Amniotic epithelial cell (primary cell): ENCODE measurements at places on chromosomes 7 and 10.

GRCh38 chr10:4984971-4985594 lies 18.6 kb downstream of the AKR1C2 start:
- peak; percentile 39 for DNase-seq

- no peak for DNase-seq
Measured at GRCh38 chr7:139091677-139091996, 17.9 kb downstream of the ZC3HAV1 start.

GRCh38 chr10:33550811-33551210 lies 216.3 kb upstream of the NRP1 start:
- DNase-seq: peak; percentile 6

GRCh38 chr10:109430043-109430760 lies 493.1 kb downstream of the XPNPEP1 start:
- peak; percentile 77 for DNase-seq

- DNase-seq: no peak
Measured at GRCh38 chr10:130233426-130233825, 97.2 kb downstream of the GLRX3 start.

DNA sequence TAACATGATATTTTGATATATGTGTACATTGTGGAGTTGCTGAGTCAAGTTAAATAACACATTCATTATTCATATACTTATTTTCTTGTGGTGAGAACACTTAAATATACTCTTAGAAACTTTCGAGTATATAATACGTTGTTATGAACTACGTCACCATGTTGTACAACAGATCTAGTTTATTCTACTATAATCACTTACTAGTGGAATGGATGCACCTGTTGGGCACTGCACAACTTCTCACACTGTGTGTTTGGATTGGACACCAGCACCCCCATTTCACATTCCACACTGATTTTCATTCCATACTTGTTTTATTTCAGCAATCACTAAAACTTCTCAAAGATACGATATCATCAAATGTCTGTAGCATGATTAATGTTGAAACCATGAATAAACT lies 407.3 kb downstream of the RPS24 start:
- DNase-seq: no peak

DNA sequence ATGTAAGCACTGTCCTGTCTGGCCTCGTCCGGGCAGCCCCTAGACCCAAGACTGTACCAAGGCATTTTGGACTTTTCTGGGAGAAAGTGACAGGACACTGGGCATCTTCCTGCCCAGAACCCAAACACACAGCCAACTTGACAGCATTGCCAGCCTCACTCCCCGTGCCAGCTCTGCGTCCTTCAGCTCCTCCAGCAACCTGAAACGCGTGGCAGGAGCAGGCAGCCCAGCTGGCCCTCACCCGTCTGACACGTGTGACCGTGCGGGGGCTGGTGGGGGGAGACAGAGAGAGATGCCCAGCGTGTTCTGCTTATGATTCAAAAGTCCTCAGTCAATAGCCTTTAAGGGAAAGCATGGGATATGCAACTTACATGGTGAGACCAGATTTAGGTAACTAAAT lies 50.3 kb upstream of the SLC29A3 start:
- DNase-seq: no peak

DNA sequence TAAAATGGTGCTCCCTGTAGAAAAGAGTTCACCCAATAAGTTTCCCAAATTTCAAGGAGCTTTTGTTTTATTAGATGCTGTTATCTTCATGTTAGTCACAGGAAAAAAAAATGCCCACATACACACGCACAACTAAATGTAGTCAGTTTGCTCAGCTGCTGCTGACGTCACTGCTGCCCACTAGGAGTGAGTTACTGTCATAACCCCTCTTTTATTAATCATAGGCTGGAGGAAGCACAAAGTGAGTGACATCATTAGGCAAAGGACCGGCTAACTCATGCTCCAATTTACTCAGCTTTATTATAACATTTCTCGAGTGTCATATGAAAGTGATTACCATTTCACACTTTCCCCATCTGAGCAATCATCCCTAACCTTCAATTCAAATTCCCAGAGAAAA lies 6.7 kb upstream of the INHBA start:
- peak; percentile 97 for DNase-seq

DNA sequence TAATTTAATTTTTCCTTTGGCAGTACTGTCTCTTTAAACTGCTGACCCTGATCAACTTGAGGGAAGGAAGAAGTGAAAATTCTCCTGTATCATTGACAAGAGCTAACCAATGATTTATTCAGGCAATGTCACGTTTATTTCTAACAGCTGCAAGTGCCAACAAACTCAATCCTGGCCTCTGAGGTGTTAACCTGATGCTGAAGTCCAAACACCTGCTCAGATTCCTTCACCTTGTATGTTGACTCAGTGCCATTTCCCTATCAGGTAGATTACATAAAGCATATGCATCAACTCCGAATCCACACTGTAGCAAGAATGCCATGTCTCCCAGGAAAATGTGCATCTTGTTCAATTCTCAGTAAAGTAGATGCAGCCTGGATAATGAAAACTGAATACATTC lies 820.0 kb downstream of the XPNPEP1 start:
- DNase-seq: no peak

DNA sequence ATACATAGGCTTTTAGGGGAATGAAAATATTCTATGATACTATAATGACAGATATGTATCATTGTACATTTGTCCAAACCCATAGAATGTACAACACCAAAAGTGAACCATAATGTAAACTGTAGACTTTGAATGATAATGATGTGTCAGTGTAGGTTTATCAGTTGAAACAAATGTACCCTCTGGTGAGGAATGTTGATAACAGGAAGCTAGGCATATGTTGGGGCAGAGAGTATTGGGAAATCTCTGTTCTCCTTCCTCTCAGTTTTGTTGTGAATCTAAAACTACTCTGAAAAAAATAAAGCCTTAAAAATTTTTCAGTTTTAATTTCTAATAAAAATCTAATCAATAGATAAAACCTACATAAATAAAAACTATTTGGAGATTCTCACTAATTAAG lies 36.9 kb downstream of the C1GALT1 start:
- peak; percentile 59 for DNase-seq

DNA sequence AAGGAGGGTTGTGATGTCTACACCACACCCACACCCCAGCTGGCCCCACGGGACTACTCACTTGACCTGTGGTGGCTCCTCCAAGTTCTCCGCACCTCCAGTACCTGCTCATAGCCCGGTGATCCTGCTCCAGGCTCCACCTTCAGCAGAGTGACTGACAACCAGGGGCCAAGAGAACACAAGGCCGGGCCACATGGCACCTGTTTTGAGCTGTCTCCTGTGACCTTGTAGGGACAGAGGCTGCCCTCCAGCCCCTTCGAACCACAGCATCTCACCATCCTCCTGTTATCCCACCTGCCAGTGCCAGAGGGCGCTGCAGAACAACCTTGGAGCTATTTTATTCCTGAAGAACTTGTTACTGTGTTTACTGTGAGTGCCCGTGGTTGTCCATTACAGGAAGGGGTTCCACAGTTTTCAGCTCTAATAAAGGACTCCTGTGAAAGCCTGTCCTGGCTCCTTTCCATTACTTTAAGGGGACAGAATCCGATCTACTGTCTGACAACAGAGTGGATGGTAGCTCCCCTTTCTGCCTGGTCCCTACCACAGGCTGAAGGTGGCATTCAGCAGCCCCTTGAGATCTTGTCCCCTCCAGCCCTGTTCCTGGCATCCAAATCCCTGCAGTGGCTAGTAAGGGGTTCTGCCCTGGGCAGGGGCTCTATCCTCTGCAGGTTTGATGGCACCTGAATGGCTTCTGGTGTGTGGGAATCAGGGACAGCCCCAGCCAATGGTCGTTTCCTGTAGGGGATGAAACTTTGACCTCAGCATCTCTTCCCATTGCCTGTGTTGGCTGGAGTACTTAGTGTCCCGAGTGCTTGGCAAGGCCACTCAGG lies 50.8 kb downstream of the C10orf120 start:
- peak; percentile 0 for DNase-seq

DNA sequence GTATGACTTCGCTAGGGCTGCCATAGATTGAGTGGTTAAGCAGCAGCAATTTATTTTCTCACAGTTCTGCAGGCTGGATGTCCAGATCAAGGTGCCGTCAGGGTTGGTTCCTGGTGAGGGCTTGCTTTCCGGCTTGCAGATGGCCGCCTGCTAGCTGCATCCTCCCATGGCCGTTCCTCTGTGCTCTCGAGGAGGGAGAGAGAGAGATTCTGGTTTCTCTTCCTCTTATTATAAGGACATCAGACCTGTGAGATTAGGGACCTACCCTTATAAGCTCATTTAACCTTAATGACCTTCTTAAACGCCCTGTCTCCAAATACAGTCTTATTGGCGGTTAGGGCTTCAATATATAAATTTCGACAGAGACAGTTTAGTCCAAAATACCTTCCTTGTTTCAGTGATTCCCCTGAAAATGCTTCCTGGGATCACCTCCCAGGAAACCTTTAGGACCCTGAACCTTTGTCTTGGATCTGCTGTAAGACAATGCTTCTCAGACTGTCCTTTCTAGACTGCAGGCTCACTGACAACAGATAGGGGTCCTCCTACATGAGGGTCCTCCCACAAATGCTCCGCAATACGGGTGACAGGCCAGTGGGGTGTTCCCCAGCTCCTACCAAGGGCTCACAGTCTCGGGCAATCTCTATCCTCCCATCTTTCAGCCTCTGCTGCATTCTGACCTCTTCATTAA lies 82.5 kb upstream of the BAIAP2L1 start:
- DNase-seq: no peak

DNA sequence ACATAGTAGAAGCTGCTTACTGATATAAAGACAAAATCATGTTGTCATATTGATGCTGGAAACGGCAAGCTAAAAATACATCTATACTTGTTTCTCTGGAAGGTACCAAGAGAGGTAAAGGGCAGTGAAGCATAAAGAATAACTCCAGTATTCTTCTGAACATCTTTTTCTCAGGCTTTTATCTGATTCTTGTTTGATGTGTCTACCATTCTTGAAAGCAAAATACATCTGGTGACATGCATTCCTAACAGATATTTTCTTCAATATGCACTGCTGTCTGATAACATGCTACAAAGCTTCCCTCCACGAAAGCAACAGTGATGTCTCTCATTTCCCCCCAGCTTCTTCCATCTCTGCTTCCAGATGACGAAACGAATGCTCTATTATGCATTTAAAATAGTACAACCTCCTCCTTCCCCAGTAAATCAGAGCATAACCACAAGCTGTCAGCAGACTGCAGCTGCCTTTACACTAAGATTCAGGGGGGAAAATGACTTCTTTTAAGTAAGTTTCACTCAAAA lies 100.8 kb downstream of the ARHGAP21 start:
- peak; percentile 87 for DNase-seq

DNA sequence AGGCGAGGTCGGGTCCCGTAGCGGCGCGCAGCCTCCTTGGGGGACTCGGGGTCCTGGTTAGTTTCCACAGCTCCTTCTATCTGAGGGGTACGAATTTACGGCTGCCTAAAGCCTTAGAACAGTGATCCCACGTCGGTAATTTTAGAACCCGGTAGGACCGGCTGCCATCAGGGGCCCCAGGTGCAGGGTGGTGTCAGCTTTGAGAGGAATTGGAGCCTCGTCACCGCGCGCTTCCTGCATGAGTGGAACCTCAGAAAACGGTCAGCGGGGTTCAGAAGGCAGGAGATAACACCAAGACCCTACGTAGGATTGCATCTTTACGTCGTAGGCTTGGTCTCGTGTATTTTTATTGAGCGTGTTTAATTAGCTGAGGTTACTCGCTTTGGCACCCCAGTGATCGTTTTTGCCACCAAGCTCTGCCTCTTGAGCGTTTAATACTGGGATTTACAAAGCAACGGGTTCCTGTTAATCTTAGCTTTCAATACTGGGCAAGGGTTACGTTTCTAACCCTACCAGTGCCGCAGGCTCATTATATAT lies 443 bp downstream of the RNF32 start:
- DNase-seq: peak; percentile 31

DNA sequence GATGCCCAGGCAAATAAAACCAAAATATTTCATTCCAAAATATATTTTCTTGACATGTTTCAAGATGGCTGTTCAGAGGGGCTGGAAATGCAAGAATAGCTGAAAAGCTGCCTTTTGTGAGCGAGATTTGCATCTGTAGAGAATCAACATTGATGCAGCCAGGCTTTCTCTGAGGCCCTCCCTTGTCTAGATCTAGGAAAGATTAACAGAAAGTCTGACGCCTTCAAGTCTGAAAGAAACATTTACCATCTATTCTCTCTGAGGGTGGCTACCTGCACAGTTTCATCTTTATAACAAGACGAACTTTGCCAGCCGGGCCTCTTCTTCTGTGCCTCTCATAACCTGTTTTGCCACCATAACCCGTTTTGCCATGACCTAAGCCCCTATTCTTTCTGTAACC lies 170.2 kb downstream of the AKR1D1 start:
- DNase-seq: no peak

GRCh38 chr10:112996462-112996861 lies 46.4 kb downstream of the TCF7L2 start:
- DNase-seq: no peak

GRCh38 chr7:73533742-73534141 lies 11.6 kb upstream of the BAZ1B start:
- DNase-seq: no peak

- DNase-seq: peak; percentile 49
Measured at GRCh38 chr7:95871075-95871848, 98.9 kb downstream of the DYNC1I1 start.

DNA sequence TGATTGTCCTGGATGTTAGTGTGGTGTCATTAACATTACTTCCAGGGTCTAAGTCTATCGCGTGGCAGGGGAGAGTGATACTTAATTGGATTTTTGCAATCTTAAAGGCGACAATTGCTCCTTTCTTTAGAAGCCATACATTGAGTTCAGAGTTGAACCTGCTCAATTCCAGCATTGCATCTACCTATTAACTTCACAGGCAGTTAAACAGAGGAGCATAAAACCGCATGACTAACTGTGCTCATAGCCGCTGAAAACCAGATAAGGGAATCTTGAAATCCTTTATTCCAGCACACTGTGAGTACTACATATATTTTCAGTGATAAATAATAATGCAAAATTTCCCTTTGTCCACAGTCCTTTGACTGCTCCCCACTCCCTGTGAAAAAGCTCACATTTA lies 255.3 kb downstream of the STK31 start:
- peak; percentile 76 for DNase-seq

DNA sequence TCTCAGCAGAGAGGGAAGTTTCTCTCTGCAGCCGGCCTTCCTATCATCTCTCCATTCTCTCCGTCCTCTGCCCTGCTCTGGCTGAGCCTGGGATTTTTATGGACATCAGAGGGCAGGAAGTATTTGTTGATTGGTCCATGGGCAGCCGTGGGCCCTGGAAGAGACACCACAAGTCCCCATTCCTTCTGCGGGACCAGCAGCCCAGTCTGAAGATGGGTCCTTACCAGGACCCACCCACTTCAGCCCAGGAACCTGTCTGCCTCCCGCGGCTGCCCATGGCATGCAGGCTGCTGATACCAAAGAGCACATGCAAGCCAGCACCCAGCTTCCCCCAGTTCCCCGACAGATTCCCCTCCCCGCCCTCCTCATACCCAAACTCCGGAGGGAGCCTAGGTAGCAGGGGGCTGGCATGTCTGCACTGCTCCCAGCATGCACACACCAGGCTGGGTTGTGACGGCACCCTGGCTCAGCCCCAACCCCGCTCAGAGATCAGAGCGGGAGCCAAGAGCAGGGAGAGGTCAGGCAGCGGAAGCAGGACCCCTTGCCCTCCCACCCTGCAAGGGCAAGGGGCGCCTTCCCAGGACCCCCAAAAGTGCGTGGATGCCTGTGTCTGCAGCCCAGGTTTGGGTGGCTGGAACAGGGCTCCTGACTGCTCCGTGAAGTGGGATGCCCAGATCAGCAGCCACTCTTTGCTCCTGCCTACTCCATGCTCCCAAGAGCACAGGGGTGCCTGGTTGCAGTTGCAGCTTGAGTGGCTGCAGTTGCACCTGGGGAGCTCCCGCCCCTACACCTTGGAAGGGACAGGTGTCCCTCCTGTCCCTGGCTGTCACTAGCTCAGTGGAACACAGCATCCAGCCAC lies 538.6 kb upstream of the POT1 start:
- no peak for DNase-seq

GRCh38 chr7:22116451-22117030 lies 170.8 kb upstream of the CDCA7L start:
- no peak for DNase-seq
